NCI-H1417 treated with DMSO at 0.1 percent for 48 hours (cell line): ENCODE measurements at places on chromosomes 2 and 18.

GRCh38 chr2:169361706-169362117, 622 bp downstream of the LRP2 start:
- DNase-seq = no peak

GRCh38 chr2:240840435-240841060, 20.5 kb upstream of the KIF1A start:
- DNase-seq = no peak

- no peak for DNase-seq
Measured at GRCh38 chr18:32915516-32915915, 142.7 kb upstream of the KLHL14 start.

DNA sequence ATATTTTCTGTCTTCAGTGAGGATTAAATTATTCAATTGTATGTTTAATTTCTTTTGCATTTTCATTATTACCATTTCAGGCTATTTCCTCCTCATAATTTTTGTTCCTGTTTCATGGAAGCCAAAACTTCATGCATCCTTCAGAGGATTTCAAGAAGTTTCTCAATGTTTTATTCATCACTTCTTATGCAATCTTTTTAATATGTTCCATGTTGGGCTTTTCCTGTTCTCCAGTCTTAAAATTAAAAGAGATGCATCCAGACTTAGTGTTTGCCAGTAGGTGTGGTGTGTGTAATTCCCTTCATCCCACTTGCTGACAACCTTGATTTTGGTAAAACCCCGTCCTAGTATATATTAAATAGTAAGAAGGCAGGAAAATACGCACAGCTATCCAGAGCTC, 190.0 kb downstream of the EN1 start:
- no peak for DNase-seq

DNA sequence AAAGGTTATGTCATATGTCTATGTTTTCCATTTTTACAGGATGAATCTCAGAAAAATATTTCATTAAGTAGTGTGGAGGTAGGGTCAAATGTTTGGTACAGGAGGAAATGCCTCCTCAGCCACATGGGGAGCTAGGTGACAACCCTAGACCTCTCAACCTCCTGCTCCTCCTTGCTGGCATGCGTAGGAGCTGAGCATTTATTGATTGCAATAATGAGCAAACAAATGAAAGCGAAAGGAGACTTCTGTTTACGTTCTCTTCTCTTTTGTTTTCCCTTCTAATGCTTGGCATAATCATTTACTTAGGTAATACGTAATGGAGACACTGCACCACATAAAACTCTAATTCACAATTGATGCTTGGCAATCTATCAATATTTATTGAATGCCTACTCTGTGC, 95.1 kb upstream of the CCBE1 start:
- no peak for DNase-seq

DNA sequence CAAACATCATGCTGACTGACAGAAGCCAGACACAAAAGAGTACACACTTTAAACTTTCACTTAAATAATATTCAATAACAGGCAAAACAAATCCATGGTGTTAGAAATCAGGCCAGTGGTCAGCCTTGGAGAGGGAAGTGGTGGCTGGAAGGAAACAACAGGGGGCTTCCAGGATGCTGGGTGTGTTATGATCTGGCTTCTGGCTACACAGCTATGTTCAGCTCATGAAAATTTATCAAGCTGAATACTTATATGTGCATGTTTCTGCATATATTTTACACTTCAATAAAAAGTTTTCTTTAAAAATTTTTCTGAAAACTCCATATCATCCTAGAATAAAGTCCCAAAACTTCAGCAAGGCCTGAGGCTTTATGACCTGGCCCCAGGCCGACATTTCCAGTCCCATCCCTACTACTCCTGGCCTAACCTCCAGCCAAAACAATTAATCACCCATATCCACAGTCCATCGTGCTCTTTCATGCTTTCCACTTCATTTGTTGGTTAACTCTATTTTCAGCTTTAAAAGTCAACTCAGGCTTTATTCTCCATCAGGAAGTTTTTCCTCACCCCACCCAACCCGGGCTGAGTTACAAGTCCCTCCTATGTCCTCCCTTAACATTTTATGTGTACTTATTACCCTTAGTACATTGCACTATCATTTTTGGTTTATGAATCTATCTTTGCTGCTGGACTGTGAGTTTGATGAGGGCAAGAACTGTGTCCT, 27.9 kb upstream of the SPTBN1 start:
- DNase-seq = no peak

GRCh38 chr2:212294816-212295215, 243.8 kb downstream of the ERBB4 start:
- DNase-seq = peak; percentile 61

DNA sequence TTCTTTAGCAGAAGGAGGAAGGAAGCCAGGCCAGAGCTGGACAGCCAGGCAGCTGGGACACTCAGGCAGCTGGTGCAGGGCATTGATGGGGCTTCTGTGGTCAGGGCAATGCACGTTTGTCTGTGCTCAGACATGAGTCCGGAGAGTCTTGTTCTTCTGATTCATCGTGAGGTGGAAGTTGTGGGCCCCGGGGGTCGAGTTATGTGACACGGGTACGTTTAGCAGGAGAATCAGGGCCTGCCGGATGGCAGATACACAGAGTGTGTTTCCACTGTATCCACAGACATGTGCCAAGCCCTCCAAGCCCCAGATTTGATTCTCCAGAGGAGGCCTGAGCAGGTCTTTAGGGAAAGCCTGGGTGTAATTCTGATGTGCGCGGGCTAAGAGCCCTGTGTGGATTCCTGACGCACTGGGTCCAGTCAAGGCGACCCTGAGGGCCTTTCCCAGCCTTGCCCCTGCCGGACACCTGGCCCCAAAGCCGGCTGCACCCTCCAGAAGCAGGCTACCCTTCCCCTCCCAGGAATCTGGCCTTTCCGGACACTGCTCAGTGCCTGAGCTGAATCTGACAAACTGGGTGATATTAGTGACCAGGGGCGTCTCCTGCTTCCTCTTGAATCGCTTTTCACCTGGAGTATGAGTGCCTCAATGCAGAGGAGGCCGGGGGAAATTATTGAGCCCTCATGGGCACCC, 10.1 kb downstream of the ARHGEF4 start:
- no peak for DNase-seq

GRCh38 chr2:9799729-9800632, 43.3 kb upstream of the TAF1B start:
- peak; percentile 29 for DNase-seq

GRCh38 chr2:239778861-239779558, 246.1 kb downstream of the NDUFA10 start:
- DNase-seq = no peak

DNA sequence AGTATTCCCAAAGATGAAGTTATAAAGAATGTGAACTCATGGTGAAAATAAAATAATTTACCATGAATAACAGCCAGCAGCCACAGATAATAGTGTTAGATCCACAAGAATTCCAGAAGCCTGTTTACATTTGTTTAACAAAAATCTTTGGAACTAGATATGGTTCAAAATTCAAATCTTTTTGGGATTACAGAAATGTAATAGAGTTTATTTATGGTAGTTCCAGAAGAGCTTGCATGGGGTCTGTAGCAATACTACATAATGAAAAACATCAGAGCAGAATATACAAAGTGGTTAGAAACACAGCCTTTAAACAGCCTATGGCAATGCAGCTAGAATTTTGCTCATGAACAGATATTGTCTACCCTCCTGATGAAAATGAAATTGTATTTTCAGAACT, 179.1 kb downstream of the RDH14 start:
- no peak for DNase-seq

DNA sequence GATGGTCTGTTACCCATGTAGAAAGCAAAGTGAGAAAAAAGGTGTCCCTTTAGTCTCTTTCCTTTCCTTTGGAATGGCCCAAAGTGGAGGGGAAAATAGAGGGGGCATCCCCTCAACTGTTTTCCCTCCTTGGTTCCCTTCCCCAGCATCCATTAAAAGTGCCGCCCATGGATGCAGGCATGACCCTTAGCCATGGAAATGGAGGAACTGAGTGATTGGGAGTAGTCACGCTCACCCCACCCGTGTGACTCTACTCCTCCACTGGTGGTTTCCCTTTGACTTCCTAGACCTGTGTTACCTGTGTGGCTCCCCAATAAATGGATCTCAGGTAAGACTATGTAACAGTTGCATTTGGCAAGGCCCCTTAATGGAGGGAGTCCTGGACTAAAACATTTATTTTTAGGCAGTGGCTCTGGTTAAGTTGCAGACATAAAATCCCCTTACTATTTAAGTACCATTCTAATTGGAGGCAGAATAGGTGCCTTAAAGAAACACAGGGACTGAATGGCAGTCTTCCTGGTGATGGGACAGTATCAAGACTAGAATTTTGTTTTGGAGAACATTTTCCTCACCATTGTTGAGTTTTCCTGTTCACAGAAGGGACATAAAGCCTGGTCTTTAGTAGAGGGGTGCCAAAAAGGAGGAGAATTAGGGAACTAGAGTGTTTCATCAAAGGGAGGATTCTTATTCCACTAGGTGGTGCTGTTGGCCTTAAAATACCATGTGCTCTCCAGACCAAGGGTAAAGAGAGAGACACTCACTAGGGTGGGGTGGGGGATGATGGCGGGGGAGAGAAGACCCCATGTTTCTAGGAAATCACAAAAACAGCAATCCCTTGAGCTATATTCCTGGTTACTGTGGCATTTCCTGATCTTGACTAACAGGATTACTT, 25.7 kb upstream of the PLA2R1 start:
- DNase-seq = no peak

DNA sequence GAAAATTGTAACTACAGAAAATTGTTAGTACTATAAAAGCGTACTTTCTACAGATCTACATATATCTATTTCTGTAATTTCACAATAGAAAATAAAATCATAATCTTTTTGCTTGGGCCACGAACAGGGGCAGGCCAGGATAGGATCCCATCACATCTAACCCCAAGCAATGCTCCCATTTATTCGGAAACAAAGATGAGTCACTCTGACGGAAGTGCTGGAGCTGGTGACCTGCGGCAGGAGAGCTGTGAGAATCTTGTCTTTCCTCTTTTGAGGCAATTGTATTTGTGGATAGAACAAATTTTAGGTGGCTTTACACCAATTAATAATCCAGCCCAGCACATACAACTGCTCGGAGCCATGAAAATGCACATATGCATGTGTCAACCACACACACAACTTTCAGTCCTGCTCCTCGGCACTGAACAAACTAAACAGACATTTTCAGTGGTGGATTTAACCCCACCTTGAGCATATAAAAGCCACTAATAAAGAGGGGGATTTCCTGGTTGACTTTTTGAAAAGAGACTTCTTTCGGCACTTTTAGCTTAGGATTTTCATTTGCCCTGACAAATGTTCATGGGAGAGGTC, 22.3 kb upstream of the INSIG2 start:
- DNase-seq = no peak

GRCh38 chr2:8458503-8459459, 223.1 kb upstream of the ID2 start:
- DNase-seq = no peak

GRCh38 chr2:72095364-72095763, 52.3 kb downstream of the CYP26B1 start:
- peak; percentile 7 for DNase-seq

- no peak for DNase-seq
Measured at GRCh38 chr2:62471816-62472215, 34.2 kb downstream of the TMEM17 start.

- no peak for DNase-seq
Measured at GRCh38 chr2:47236503-47237215, 81.6 kb upstream of the STPG4 start.

DNA sequence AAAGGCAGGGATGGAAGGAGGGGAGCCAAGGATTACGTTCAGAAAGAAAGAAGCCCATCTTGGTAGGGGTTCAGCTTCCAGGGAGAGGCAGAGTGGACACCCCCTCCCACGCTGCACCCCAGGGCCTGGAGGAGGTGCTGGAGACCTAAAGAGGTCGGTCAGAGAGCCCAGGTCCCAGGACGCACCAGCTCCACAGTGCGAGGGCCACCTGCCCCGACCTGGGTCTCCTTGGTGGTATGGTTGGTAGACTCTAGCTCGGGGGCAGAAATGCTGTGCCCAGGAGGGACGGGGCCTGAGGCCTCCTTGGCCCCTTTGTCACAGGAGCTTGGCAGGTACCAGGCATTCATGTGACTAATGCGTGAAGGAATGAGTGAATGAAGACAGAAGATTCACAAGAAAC, 87.1 kb upstream of the RAB6C start:
- no peak for DNase-seq

- peak; percentile 29 for DNase-seq
Measured at GRCh38 chr18:27871726-27872125, 305.2 kb downstream of the CDH2 start.

DNA sequence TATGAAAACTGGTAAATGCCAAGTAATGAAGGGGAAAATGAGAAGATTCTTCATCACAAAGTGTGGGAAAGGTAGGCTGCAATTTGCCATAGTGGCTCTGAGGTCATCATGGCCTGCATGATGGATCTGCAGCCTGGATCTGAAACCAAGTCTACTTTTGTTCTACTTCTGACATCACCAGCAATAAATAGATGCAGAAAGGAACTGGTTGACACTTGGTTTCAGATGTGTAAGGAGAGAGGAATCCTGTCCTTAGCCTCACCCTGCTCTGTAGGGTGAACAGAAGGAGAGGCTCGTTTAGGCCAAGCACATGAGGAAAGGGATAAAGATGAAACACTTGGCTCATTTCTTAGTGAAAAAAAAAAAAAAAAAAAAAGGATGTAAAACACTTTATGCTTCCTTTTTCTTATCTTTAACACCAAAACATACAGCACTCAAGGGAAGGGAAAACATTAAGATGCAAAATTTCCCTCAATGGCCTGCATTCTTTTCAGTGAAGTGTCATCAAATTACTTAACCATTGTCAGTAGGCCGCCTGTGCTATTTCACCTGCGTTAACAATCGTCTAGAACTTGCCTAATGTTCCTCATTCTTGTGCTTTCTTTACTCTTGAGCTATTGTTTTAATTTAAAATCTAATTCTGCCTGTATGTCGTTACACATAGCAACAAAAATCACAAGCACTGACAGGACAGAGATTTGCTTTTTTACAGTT, 3.9 kb downstream of the NEB start:
- no peak for DNase-seq

DNA sequence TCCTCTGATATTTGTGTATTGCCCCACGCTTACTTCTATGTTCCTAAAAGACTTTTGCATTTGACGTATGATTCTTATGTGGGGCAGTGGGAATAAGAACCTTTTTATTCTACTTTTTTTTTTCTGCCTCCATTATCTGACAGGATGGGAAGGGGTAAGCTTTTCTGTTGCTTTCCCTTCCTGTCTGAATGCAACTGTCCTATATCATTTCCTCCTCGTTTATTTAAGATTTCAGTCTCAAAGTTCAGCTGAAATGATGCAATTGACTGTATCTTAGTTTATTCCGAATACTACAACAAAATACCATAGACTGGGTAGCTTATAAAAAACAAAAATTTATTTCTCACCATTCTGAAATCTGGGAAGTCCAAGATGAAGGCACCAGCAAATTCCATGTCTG, 24.1 kb upstream of the HNMT start:
- DNase-seq = no peak

- no peak for DNase-seq
Measured at GRCh38 chr2:23413641-23414040, 28.7 kb downstream of the KLHL29 start.

GRCh38 chr2:23905155-23905554, 21.8 kb downstream of the ATAD2B start:
- DNase-seq = no peak

- DNase-seq = no peak
Measured at GRCh38 chr18:56570978-56571377, 67.4 kb downstream of the TXNL1 start.

- no peak for DNase-seq
Measured at GRCh38 chr2:47057687-47058002, 97.5 kb downstream of the STPG4 start.

GRCh38 chr2:120593921-120594686, 141.6 kb upstream of the GLI2 start:
- no peak for DNase-seq

- DNase-seq = no peak
Measured at GRCh38 chr2:158385646-158386045, 70.9 kb downstream of the CCDC148 start.
